ENCODE measurements at places on chromosomes 4 and X. TPM values are rescaled to one million over a fixed set of nuclear protein-coding genes. Genes with fewer than 3 reads are reported as not detected.

Gene DDX53
- not detected for total RNA-seq

Gene XAGE1B
- not detected for total RNA-seq

Gene SHOX
- not detected for total RNA-seq

DNA sequence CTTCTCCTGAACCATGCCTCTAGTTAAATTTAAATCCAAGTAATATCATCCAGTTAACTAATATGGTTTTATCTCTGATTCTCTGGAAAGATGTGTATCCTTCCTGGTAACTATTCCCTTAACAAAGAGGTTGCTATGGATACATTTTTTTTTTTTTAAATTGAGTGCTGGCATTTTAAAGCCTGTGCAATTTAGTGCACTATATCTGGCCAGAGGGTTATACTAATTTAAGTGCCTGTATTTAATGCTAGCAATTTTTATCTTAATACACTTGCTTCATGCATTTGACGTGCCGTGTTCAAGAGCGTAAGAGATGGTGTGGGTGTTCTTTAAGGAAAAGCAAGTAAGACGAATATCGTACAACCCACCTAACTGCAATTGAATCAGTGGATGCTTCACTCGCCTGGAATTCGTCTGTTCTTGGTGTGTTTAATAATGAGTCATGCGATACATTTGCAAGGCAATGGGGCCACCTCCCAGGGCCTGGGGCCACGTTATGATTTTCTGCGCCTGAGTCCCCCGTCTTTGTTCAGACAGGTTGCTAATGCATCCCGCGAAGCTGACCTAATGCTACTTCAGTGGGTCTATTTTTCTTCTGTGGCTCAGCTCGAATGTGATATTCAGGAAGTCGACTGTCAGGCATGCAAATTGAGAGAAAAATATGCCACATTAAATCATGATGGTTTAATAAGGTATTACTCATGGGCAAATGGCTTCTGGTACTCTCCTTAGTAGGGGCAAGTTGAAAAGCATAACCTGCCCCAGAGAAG is 14.2 kb upstream of the MID1 start:
- DNase-seq = no peak

DNA sequence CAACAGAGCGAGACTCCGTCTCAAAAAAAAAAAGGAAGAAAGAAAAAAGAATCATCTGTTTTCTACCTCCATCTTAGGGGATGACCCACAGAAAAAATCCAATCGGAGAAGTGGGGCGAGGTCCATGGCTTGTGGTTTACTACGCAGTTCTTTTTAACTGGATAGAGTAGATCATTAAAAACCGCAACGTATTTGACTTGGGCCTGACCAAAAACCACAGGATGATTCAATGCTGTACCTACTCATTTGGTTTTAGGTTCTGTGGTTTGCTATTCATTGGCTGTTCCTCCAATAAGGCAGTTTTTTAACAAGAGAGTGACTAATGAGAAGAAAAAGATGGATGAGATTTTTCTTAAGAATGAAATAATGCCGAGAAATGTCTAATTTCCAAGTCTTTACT is 83.7 kb downstream of the FREM3 start:
- no peak for DNase-seq

GRCh38 chr4:3412257-3413020 is 29.3 kb upstream of the HGFAC start:
- DNase-seq = no peak

GRCh38 chr4:38008571-38009021 is 48.4 kb downstream of the PTTG2 start:
- no peak for DNase-seq

DNA sequence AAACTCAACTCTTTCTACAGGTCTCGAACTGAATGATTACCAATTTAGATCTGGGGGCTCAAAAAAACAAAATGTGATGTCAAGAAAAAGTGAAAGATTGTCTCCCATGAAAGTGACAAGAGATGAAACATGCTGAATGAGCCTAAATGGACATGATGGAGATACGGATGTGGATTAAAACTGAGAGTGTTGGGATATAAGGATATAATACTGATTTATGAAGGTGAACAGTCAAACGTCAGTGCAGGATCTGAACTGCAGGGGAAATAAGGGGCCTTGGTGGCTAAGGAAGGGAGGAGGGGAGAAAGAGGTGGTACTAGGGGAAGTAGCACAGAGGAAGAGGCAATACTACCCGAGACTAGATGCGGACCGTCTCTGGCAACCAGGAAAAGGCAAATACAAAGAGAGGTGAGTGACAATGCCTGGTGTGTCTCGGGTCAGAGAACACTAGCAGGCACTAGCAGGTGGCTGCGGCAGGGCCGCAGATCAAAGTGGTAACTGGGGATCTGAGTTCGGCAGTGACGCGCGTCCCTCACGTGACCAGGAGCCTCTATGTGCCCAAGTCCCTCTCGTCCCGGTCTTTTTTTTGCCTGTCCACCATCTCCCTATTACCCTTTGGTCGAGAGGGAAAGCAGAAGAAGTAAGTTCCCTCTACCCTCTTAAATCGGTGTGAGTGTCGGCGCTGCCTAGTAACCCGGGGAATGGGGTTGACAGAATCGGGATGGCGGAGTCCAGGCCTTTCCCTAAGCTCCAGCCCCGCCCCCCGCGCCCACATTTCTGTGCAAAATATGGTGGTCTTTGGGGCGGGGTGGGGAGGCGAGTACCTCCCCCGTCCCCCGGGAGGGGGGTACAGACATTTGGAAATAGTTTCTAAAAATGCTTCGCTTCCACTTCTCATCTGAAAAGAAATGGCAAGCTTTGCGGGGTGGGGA is at the start of gene TCEAL1:
Gene TCEAL1, plus strand, starts transcription at position 590 of the 932 bp plus-strand sequence. CDS start 942 bp downstream, outside the sequence.
- DNase-seq = peak; percentile 62

Measured in ureter (tissue), 1 donor.